ENCODE measurements at places on chromosomes 1 and 21.

DNA sequence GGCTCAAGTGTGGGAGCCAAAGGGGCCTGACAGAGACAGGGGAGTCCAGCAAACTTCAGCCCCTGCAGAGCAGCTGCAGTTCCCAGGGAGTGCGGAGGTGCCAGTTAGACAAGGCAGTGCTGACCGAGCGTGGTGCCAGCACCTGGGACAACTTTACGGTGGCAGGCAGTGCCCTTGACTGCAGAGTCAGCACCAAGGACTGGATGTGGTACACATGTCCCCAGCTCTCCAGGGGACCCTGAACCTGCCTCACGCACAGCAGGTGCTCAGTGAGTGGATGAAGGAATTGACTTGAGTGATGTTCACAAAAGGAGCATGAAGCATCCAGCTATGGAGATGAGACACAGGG lies 296.5 kb downstream of the SIPA1L2 start:
- DNase-seq, result no peak

- DNase-seq, result no peak
Measured at GRCh38 chr1:167173516-167174184, 47.0 kb upstream of the POU2F1 start.

GRCh38 chr1:183032122-183032921 lies 9.1 kb downstream of the LAMC1 start:
- no peak for DNase-seq

DNA sequence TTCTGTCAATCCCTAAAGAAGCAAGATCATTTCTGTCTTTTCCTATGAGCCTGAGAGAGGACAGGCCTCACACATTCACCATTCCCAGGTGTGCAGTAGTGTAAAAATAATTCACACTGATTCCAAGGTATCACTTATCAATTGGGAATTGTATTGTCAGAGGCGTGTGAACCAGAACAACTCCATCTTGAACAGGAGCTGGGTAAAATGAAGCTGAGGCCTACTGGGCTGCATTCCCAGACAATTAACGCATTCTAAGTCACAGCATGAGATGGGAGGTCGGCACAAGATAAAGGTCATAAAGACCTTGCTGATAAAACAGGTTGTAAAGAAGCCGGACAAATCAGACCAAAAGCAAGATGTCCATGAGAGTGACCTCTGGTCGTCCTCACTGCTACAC lies 239.2 kb downstream of the SMYD3 start:
- DNase-seq, result no peak

GRCh38 chr1:30657131-30658013 lies 66.0 kb downstream of the MATN1 start:
- no peak for DNase-seq

GRCh38 chr1:18470671-18471355 lies 9.9 kb upstream of the KLHDC7A start:
- no peak for DNase-seq

DNA sequence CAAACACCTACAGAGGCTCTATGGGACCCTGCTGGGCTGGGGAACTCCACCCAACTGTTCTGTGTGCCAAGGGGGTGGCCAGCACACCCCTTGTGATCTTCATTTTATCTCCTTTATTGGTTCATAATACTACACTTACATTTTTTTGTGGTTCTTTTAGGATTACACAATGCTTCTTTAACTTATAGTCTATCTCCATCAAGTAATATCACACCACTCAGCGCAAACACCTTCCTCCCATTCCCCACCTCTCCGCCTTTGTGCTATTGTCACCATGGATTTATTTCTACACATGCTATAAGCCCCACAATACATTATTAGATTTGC lies 15.9 kb downstream of the EFNA3 start:
- no peak for DNase-seq

- no peak for DNase-seq
Measured at GRCh38 chr1:247332623-247333361, 1.1 kb upstream of the ZNF496 start.

GRCh38 chr1:183807549-183808168 lies 2.7 kb downstream of the RGL1 start:
- no peak for DNase-seq

DNA sequence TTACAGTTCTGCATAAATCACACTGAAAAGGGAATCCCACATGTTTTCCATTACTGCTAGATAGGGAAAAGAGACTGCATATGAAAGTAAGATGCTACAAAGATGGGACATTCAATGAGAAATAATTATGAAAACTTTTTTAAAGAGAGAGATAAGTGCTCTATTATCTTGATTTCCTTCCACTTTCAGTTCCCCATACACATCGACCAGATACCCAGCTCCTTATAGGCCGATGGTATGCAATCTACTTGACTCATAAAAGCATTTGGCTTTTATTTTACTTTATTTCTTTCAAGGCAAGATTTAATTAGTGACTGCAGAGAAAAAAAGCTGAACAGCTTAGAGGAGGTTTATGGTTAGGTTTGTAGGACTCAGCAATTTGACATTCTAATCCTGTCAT lies 13.1 kb downstream of the BRINP2 start:
- DNase-seq, result no peak

GRCh38 chr1:116330846-116331245 lies 42.2 kb upstream of the ATP1A1 start:
- no peak for DNase-seq

DNA sequence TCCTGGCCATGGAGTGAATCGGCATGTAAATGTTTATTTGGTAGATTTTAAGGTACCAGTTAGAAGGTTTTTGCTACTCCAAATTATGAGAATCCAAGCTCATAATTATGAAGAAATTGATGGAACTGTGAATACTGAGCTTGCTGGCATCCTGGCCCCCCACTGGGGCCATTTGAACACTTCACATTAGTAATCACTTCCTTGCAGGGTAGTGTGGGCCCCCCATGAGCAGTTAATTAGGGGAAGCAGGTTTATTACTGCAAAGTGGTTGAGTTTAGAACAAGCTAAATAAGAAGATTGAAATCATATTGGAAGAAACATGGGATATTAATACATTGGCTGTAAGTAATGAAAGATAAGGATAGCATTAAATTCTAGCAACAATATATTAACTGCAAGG lies 86.7 kb downstream of the S1PR1 start:
- DNase-seq, result no peak

DNA sequence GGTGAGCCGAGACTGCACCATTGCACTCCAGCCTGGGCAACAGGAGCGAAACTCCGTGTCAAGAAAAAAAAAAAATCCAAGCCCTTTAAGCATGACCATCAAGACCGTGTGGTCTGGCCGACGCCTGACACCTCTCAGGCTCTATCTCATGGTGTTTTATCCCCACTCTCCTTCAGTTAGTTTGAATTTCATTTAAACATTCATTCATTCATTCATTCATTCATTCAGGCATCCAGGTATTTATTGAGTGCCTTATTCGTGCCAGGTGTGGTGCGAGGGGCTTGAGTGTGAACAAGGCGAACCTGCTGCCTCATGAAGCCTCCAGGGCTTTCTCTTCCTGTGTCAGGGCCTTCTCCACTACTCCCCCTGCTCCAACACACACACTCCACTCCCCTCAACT lies 22.6 kb upstream of the OPRD1 start:
- no peak for DNase-seq
